ENCODE measurements at places on chromosomes 4 and X. TPM values are rescaled to one million over a fixed set of nuclear protein-coding genes. Genes with fewer than 3 reads are reported as not detected.

ASMTL gene
- total RNA-seq, result 31.8 TPM

GRCh38 chr4:184447664-184448063 lies 26.7 kb downstream of the IRF2 start:
- no peaks in the 10 kb centered on the region for H3K27me3 ChIP-seq
- H3K36me3 ChIP-seq, result peaks cover 4% of the 10 kb centered on the region
- DNase-seq, result no peak
- H3K4me1 ChIP-seq, result peaks cover 60% of the 10 kb centered on the region

DNA sequence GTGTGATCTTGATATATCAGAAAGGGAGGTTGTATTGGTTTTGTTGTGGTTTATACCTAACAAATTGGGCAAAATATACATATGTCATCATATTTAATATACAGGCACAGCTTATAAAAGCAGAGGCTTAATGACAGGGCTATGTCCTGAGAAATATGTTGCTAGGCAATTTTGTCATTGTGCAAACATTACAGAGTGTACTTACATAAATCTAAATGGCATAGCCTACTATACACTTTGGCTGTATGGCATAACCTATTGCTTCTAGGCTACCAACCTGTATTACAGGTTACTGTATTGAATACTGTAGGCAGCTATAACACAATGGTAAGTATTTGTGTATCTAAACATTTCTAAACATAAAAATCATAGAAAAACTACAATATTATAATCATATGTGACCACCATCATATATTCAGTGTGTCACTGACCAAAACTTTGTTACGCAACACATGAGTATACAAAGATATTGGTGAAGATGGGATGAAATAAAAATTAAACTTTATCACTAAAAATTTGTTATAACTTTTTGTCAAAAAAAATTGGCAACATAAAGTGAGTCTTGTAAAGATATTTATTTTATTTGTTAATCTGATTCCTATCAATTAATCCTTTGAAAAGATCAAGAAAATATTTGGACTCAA lies 414.0 kb upstream of the HS3ST1 start:
- DNase-seq, result no peak
- no peak overlapping the region for H3K27ac ChIP-seq
- no peak overlapping the region for H3K4me3 ChIP-seq
- H3K27me3 ChIP-seq, result no peaks in the 10 kb centered on the region
- no peaks in the 10 kb centered on the region for H3K4me1 ChIP-seq

GRCh38 chrX:49184294-49185281 lies 1.6 kb downstream of the PRICKLE3 start:
- peaks cover 3% of the 10 kb centered on the region for H3K4me1 ChIP-seq
- H3K4me3 ChIP-seq, result peak overlapping the region; percentile 58
- no peaks in the 10 kb centered on the region for H3K27me3 ChIP-seq
- H3K27ac ChIP-seq, result peak overlapping the region; percentile 81
- H3K36me3 ChIP-seq, result no peaks in the 10 kb centered on the region
- DNase-seq, result peak; percentile 92

DNA sequence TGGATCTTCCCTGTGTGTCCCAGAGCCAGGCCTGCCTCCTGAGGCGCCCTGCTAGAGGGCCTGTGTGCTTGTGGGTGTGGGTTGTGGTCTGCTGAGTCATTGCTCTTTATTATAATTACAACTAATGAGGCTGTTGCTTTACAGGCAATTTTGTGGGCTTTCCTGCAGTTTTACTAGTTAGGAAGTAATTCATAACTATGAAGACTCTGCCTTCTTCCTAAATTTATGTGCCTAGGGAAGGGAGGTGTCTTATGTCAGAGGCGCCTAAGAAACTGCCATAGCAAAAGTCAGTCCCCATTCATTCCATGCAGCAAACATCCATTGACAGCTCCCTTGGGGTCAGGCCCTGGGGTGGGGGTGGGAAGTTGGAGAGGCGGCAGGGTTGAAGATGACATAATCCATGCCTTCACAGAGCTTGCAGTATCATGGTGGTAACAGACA lies 359.2 kb downstream of the IDS start:
- H3K27me3 ChIP-seq, result no peaks in the 10 kb centered on the region
- H3K4me1 ChIP-seq, result no peaks in the 10 kb centered on the region
- H3K36me3 ChIP-seq, result no peaks in the 10 kb centered on the region
- DNase-seq, result no peak

DNA sequence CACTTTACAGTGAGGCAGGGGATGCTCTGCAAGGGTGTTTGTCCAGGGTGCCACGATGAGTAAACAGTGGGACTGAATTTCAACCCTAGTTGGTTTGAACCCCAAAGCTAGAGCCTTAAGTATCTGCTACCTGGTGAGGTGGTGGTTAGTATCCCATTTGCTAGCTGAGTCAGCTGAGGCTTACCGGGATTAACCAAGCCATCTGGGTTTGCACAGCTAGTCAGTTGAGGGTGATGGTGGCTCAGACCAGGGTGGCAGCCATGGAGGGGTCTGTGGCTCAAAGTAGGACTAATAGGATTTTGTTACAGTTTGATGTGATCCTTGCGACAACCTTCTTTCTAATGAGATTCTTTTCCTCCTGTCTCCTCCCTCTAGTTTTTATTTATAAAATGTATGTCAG lies 1.9 kb downstream of the EVC start:
- no peak overlapping the region for H3K4me3 ChIP-seq
- peaks cover 11% of the 10 kb centered on the region for H3K4me1 ChIP-seq
- H3K36me3 ChIP-seq, result no peaks in the 10 kb centered on the region
- H3K27ac ChIP-seq, result no peak overlapping the region
